ENCODE measurements at places on chromosomes 3 and 15.

GRCh38 chr3:48695393-48695753 lies 9.7 kb upstream of the NCKIPSD start:
- DNase-seq = no peak

DNA sequence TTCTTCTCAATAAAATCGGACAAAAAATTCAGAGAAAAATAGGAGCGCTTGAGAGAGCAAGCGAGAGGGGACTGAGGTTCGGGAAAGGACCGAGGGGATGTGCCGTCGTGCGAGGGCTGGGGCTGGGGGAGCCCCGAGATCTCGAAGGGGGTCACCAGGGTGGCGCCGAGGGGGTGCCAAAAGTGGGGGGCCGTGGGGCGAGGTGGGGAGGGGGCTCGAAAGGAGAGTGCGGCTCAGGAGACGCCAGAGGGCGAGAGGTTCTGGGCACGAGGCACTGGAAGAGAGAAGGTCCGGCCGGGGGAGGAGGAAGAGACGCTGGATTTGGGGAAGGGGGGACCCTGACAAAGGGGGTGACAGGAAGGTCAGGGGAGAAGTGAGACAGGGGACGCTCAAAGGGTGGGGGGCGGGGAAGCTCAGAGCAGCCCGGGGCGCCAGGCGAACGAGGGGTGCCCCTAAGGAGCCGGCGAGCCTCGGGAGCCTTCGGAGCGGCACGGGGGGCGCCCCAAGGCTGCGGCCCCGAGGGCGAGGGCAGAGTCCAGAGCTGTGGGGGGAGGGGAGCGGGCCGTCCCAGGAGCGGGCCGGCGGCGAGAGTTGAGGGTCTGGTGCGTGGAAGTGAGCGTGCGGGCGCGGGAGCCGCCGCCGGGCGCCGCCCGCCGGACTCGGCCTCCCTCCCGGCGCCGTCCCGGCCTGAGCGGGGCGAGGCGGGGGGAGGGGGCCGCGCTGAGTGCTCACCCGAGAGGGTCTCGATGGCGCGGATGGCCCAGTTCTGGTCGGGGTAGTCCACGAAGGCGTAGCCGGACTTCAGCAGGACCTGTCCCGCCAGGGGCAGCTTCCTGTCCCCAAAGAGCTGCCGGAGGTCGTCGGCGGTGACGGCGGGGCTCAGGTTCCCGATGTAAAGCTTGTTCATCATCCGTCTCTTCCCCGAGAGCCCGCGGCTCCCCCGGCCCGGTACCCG lies 514 bp downstream of the IGF2BP2 start:
- no peak for DNase-seq

DNA sequence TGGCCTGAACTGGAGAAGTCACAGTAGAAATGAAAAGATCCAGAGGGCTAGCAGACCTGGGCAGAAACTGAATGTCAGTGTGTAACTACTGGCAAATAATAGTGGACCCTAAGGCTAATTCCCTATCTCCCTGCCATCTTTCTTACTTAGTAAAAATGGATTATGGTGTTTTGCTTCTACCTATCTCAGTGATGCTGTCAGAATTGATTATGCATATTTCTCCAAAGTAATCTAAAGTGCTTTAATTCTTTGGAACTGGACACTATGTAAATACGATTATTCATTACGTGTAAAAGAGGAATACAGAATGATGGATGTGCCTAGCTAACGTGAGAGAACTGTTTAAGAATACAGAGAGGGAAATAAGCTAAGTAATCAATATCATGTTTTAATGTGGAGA lies 651.9 kb downstream of the NLGN1 start:
- peak; percentile 20 for DNase-seq

GRCh38 chr15:33059184-33059583 lies 135.3 kb downstream of the FMN1 start:
- no peak for DNase-seq

DNA sequence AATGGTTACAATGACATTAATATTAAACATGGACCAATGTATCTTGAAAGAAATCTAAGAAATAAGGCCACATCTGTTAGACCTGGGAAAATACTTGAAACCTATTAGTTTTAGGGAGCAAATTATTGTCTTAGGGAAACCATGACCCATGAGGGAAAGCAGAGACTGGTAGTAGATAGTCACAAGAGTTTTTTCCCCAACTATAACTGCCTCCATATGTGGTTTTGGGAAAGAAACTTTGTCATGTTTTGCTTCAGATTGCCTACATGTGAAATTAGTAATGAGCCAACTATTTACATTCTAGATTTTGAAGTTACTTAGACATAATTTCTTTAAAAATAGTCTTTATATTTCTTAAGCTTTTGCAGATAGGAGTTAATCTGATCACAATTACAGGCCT lies 474.9 kb downstream of the ROBO2 start:
- no peak for DNase-seq

- no peak for DNase-seq
Measured at GRCh38 chr15:45637552-45638033, 2.8 kb downstream of the SQOR start.

GRCh38 chr3:116610124-116610523 lies 99.5 kb upstream of the TUSC7 start:
- DNase-seq = no peak

All from NCI-H146 (cell line).